NCI-H1092 treated with DMSO at 0.1 percent for 48 hours (cell line): ENCODE measurements at places on chromosomes 16 and 17.
A peak's percentile ranks its signal among the peaks of the same experiment; 100 is the strongest.

GRCh38 chr16:73845238-73846006 lies 451.2 kb upstream of the PSMD7 start:
- DNase-seq = no peak

GRCh38 chr16:27544671-27545070 lies 5.0 kb downstream of the GTF3C1 start:
- no peak for DNase-seq

DNA sequence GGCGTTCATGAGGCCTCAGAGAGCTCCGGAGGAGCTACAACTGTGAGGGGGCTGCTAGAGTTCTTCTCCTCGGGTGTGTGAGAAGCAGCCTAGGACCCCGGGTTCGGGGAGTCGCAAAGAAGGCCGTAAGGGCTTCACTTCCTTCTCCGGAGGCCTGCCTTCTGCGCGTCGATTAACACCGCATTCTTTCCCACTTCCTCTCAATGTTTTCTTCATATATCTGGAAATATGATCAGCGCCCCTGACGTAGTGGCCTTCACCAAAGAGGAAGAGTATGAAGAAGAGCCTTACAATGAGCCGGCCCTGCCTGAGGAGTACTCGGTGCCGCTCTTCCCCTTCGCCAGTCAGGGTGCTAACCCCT lies 449 bp downstream of the SMCR8 start:
- no peak for DNase-seq

DNA sequence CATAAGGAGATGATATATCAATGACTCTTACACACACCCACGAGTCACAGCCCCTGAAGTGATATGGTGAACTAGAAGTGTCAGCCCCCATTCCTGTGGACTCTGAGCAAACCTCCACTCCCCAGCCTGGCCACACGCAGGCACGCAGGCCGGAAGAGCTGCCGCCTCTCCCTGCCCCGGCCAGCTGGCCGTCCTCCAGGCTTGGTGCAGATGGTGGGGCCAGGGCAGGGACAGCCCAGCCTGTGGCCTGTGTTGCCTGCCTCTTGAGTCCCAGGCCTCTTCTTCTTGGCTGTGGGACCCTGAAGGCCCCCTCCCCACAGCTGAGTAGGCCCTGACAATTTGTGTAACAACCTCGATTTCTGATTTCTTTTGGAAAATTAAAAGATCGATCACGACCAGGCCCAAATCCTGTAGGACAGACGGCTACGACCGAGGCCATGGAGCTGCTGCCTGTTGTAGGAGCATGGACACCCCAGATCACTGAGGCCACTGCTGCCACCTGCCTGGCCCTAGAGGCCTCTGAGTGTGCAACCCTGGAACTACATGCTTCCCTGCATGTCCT lies 10.0 kb upstream of the MPRIP start:
- DNase-seq = no peak

DNA sequence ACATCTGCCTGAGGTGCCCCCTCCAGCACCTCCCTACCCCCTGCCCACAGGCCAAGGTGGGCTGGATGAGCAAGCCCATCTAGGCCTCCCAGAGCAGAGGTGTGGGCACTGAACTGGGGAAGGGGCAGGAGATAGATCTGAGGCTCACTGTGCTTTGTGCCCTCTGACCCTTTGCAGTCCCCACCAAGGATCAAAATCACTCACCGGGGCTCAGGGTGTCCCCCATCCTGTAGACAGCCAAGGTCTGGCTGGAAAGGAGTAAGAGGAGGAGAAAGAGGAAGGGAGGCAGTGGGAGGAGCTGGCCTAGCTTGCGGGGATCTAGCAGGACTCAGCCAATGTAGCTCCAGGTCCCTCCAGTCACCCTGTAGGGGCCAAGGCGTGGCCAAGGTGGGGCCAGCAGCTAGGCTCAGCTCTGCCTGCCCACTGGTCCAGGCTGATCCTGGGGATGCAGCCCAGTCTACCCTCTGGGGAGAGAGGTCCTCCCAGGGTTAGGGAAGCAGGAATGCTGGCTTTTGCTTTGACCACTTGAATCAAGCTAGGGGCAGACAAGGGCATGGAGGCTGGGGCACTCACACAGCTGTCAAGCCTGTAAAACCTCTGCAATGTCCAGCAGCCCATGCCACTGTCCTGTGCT lies 1.8 kb downstream of the SLC12A4 start:
- no peak for DNase-seq

- DNase-seq = no peak
Measured at GRCh38 chr17:63626551-63627180, 4.4 kb downstream of the MAP3K3 start.

DNA sequence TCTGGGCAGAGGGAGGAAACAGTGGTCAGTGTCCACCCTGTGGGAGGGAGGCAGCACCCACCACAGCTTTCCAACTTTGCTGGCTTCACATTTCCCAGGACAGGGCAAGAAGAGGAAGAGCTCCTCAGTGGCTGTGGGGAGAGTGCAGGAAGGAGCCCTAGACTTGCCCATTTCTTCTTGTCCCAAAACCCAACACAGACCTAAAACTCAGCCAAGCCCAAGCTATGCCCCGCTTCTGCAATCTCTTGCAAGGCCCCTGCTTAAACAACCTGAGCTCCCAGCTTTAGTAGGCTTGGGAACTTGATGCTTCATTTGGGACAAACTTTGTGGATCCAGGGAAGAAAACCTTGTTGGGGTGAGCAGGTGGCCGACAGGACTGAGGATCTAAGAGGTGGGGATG lies 173.8 kb downstream of the LGALS9B start:
- no peak for DNase-seq

DNA sequence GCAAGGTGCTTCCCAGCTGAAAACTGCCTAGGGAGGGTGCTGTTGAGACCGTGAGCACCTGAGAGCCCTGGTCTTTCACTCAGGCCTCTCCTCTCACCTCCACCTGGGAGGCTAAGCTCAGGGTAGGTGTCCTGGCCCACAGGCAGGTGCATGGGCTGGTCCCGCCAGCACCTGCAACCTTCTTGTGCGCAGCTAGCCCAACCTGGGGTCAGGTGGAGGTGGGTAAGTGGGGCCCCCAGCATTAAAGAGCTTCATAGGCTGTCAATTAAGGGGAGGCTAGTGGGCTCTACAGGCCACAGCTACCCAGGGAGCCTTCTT lies 8.7 kb downstream of the ADCY7 start:
- no peak for DNase-seq

- DNase-seq = peak; percentile 62
Measured at GRCh38 chr17:1147664-1148063, 32.1 kb downstream of the ABR start.

GRCh38 chr17:30905742-30906100 lies 317 bp downstream of the TEFM start:
- no peak for DNase-seq

DNA sequence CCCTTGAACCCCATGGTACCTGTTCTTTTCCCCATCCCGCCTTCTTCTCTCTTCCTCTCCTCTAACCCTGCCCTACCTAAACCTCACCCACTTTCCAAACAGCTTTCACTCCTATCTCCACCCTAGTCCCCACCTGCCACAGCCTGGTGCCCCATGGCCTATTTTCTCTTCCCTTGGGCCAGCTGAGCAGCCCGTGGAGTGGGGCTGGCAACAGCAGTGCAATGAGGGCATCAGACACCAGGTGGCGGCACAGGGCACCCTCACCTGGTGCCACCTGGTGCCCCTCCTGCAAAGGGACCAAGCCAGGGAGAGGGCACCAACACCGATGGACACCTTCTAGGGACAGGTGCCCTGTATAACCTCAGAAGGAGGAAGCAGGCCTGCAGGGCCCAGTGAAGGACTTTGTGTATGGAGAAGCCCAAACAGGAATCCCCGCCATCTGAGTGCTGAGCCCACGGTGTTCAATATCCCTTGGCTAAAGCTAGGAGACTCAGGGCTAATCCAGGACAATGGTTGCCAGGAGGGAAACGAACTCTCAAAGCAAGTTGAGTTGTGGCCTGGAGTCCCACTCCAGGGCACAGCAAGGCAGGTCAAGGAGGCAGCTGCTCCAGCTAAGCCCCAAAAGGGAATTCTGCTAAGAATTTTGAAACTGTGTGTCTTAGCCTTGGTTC lies 4.0 kb upstream of the ABCC3 start:
- DNase-seq = peak; percentile 30

DNA sequence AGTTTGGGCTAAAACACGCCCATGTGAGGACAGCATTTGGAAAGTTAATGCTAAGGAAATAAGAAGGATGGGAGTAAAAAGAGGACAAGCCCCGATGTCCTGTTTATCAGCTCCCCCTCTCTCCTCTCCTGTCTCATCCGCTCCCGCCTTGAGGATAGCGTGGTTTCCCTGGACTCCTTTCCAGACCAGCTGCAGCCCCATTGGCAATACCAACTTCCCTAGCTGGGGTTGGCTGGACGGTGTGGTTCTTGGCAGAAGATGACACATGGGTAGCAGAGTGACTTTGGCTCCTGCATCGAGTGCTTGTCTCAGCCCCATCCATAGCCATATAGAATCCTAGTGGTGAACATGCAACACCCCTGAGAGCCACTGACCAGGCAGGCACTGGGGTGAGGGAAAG lies 185.9 kb downstream of the CCDC182 start:
- DNase-seq = no peak

DNA sequence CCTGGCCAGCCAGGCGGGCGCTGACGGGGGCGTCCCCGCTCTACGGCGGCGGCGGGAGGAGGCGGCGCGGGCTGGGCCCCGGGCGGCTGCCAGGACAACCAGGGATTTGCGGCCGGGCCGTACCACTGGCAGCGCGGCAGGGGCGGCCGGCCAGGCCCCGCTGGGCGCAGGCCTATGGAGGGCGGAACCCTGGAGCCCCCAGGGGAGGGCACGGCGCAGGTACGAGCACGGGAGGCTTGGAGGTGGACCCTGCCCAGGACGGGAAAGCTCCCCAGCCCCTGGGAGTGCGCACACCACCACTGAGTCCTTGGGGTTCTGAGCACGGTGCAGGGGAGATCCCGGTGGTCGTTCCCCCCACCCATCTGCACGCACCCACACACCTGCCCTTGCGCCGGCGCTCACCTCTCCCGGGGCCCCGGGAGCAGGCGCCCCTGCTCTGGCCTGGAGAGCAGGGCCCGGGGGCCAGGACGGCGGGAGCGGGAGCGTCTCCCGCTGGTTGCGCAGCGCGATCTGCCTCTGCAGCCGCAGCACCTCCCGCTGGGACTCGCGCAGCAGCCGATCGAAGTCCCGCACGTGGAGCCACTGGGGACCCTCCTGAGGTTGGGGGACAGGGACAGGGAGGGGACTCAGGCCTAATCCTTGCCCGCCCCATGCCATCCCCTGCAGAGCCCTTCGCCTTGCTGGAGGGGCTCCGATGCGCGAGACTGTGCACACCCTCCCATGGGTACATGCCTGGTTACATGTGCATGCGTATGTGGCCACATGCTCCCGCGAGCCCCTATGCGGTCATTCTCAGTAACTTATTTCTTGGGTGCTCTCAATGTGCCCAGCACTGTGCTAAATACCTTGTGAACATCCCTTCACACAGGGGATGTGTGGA lies 3.9 kb downstream of the TSPOAP1 start:
- DNase-seq = peak; percentile 30
